AG20443 (cell line): ENCODE measurements at places on chromosomes 6 and 20.

- no peak for DNase-seq
Measured at GRCh38 chr6:2028457-2029038, 216.9 kb downstream of the GMDS start.

DNA sequence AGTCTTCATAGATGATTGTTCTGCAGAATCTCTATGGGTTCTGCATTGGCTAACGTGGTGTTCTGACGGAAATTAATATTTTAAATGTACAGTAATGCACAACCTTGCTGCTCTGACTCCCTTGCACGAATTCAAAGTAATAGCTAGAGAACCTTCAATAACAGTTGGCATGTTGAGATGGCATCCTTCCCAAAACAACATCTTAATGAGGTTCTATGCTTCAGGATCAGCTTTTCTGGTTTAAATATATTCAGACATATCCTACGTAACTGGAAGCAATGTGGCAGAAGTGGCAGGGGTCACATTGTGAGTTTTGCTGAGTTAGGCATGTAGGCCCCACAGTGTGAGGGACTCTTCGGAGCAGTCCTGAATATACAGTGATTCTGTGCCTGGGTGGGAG lies 25.7 kb downstream of the DSE start:
- DNase-seq, result no peak

DNA sequence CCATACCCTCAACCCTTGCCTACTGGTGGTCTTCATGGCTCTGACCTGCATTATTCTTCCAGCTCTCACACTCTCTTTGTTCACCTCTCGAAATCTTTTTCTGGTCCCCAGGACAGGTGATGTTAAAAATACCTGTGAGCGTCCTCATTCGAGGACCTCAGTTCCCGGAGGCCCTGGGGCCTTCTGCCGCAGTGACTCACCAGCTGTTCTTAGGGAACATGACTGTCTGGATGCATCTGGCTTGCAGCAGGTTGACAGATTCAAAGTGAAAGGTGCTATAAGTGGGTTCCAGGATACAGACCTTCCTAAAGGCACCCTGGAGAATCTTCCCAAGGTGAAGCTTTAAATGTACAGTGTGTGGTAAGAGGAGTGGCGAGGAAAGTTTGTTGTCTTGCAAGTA lies 210.4 kb upstream of the KCNG1 start:
- DNase-seq, result no peak

GRCh38 chr6:124260337-124260736 lies 456.7 kb downstream of the NKAIN2 start:
- DNase-seq, result no peak

GRCh38 chr6:133436652-133437051 lies 195.5 kb downstream of the EYA4 start:
- DNase-seq, result no peak

GRCh38 chr20:2698912-2699311 lies 6.3 kb downstream of the EBF4 start:
- no peak for DNase-seq

- no peak for DNase-seq
Measured at GRCh38 chr20:62593616-62594015, 48.7 kb upstream of the SLCO4A1 start.

DNA sequence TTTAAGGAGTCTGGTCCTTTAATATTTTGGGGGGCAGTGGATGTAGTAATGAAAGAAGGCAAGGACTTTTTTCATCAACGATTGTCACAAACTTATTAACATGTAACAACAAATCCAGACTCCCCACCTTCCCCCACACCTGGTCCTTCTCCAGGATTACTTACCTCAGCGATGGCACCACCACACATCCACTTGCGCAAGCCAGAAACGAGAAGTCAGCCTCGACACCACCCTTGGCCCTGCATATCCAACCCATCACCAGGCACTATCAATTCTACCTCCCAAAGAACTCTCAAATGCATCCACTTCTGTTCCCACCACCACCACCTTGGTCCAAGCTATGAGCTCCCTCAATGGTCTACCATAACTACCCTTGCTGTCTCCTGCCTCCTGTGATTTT lies 6.6 kb downstream of the EZR start:
- no peak for DNase-seq

DNA sequence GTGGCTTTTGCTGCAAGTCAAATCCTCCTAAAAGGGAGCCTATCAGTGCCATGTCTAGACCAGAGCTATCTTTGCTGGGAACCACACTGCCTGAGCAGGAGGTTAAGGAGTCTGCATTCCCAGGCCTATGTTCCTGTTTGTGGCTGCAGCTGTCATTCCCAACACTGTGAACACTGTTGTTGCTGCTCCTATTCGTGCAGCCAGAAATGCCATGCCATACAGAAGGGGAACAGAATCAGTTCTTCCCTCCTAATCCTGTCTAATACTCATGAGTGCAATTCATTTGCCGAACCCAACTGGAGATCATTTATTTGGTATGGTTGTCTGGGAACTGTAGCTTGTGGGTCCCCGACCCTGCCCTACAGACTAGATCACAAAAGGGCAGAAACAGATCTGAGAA lies 406.5 kb upstream of the GJE1 start:
- peak; percentile 16 for DNase-seq

DNA sequence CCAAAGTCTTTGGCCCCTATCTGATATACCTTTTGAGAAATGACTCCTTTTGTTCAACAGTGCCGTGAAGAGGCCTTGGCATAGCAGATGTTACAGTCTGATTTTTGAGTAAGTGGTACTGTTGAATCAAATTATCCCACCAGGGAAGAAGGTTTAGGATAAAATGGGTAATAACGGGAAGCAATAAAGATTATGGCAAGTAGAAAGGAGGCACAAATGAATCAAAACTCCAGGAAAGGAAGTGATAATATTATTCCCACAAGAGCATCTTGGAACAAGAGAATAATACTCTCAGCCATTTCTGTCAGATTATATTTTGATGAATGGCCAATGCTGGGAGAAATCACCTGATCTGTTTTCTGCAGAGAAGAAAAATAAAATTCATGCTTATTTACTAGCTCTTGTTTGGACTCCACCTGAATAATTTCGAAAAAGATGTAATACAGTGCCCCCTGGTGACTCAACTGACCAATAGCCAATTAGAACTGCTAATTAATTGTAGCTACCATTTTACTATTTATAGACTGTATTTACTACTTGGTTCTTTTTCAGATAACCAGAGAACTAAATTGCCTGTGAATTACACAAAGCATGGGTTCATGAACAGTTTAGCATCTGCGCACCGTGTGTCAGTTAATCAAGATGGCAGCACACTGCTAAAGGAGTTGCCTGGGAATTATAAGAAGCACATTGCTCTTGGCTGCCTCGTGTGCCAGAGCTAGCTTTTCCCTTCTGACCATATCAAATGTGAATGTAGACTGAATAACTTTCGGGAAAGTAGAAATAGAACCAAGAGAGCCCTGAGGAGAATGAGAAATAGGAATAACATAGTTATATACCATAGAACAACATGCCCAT lies 78.5 kb upstream of the TRDN start:
- DNase-seq, result peak; percentile 23

- no peak for DNase-seq
Measured at GRCh38 chr20:48273843-48274242, 488.6 kb upstream of the SULF2 start.

- DNase-seq, result no peak
Measured at GRCh38 chr6:423055-423798, 31.7 kb downstream of the IRF4 start.

DNA sequence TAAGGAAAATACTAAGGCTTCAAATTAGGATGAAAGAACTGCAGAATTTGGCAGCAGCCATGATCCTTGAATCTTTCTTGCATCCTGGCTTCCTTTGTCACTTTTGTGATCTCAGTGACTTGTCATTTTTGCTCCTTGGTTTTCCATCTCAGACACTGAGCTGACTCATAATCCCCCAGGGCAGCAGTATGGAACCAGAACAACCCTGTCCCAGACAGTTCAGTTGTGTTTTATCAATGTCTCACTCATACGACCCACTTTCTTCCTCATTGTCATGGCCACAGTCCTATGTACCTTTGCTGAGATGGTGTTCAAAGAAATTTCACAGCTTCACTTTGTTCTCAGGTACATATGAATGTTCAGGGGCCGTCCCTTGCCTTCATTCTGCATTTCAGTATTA lies 488.5 kb upstream of the BTBD3 start:
- DNase-seq, result no peak

DNA sequence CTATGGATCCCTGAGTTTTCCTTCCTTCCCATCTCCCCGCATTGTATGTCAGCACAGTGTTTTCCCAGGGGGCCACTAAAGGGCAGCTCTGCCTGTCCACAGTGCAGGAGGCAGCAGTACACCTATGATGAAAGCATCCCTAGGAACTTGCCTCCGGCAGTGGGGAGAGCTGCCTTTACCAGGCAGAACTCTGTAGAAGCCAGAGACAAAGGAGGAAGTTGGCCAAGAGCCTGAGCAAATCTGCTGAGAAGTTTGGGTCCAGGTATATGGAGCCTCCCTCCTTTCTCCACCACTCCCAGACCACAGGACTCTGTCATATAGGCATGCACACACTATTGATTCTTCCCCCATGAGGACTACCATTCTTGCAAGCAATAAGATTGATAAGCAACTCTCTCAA lies 282.7 kb downstream of the TBC1D7 start:
- no peak for DNase-seq

DNA sequence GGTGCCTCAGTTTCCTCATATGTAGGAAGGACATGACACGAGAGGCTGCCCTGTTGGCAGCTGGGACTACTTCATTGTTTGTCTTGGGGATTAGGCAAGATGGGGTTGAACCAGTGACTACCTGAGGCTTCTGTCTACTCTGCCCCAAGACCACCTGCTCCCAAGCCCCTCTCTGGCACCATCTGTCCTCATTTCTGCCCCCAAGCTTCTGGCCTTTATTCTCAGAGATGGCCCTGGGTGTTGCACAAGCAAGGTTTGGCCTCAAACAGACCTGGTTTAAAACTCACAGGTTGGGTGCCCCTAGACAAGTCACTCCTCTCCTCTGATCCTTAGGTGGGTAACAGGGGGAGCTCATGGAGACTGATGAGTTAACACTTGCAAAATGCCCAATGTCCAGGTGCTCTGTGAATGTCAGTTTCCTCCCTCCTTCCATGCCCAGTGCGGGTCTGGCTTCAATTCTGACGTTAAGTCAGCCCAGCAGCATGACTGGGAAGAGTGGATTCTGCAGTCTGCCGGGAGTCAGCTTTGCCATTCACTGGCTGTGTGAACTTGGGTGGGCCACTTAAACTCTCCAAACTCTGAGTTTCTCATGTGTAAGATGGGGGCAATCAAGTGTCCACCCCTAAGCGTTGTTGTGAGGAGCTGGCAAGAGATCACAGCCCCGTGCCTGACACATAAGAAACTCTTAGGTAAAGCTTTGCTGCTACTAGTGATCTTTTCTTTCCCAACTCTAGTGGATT lies 84.5 kb upstream of the TOX2 start:
- no peak for DNase-seq

GRCh38 chr6:56246881-56247653 lies at the start of gene COL21A1:
Gene COL21A1, minus strand, starts transcription at chr6:56247580. Its CDS starts 64,962 bp downstream, at chr6:56182618.
- peak; percentile 62 for DNase-seq

DNA sequence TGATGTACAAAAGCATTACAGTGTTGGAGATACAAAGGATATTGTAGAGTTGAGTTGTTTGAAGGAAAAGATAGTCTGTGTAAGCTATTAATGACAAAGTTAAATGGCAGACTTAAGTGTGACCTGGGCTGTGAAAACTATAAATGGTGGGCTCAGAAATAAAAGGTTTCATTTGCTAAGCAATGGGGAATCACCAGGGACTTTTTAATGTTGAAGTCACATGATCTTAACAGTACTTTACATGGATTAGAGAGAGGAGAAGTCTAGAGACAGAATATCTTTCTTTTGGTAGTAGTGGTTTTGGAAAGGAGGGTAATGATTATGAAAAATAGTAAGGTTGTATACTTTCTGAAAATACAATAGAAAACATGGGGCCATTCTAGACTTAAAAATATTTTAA lies 67.1 kb downstream of the SCAF8 start:
- DNase-seq, result no peak

DNA sequence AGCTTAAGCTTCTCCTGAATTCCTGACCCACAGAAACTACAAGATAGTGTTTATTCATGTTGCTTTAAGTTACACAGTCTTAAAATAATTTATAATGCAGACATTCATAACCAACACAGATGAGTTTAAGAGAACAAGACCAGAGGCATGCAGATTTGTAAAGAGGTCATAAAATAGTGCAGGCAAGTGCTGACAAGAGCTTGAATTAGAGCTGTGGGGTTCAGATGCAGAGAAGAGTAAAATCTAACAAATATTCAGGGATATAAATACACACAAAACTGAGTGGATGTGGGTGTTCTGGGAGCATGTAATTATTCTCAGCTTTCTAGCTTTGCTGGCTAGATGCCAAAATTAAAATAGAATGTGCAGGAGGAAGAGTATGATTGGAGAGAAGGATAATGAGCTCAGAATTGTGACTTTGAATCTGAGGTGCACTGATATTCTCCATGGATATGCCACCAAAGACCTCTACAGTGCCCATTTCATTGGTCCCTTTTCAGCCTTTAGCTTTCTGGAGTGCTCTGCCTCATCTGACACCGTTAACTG lies 291.9 kb upstream of the SGK1 start:
- DNase-seq, result no peak

GRCh38 chr6:32851025-32851424 lies 2.5 kb downstream of the TAP1 start:
- no peak for DNase-seq

DNA sequence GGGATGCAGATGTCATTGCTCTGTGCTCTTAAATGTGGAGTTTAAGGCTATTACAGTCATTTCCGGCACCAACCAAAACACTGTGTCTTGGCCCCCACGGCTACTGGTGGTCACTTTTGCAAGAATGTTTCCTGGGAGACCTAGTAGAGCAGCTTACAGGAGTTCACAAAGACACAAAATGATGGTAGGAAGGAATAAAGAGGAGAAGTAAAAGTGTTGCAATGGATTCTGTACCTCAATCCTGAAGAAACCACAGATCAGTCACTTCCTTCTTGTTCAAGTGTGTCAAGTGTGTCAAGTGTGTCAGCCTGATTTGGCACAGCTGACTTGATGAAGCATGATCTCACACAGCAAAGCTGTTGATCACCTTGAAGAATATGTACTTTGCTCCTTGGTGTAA lies 344.0 kb downstream of the PLCB1 start:
- DNase-seq, result no peak

GRCh38 chr6:130178692-130179091 lies 44.1 kb downstream of the SAMD3 start:
- DNase-seq, result peak; percentile 79

DNA sequence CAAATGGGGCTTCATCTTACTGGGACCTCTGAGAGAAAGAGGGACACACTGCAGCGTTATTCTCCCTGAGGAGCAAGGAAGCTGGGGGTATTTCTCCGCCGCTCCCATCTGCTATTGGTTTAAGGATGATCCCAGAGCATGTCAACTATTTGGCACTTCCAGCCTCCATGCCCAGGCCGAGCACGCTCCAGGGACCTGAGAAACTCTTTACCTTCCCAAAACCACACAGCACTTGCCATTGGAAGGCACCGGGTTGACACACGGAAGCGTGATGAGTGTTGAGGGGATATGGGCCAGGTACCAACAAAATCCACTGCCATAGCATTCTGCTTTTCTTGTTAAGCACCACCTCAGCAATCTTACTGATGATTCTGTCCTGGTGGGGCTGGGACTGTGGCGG lies 92.4 kb upstream of the SLC24A3 start:
- no peak for DNase-seq

GRCh38 chr20:34873583-34874093 lies 982 bp upstream of the GGT7 start:
- no peak for DNase-seq
